ENCODE measurements at places on chromosomes 5 and 9.

DNA sequence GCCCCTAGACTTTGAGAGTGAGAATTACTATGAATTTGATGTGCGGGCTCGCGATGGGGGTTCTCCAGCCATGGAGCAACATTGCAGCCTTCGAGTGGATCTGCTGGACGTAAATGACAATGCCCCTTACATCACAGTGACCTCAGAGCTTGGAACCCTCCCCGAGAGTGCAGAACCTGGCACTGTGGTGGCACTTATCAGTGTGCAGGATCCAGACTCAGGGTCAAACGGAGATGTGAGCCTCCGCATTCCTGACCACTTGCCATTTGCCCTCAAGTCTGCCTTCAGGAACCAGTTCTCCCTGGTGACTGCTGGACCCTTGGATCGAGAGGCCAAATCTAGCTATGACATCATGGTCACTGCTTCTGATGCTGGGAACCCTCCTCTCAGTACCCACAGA, 1.3 kb downstream of the PCDHGC4 start:
- no peak for DNase-seq

- no peak for DNase-seq
Observed at GRCh38 chr5:111589316-111589715, 77.0 kb upstream of the STARD4 start.

DNA sequence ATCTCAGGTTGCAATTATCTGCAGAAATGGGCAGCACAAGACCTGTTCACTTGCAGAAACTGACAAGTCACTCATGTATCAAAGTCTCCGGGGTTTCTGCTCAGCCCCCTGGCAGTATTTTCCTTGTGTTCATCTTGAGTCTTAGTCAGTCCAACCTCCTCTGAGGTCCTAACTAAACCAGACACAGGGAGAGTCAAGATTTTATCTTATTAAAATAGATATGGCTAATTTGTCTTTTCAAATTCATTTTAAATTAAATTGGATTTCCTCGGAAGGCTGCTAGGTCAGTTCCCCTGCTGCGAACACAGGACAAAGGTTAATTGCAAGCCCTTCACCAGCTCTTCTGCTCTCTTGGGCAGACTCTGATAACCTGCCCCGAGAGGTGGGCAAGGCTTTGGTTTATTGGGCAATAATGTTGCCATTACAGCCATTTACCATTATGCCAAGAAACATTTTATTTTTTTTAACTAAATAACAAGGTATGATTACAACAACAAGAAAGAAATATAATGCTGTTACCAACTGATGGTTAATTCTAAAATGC, 103.5 kb downstream of the MAPKAP1 start:
- DNase-seq: no peak

DNA sequence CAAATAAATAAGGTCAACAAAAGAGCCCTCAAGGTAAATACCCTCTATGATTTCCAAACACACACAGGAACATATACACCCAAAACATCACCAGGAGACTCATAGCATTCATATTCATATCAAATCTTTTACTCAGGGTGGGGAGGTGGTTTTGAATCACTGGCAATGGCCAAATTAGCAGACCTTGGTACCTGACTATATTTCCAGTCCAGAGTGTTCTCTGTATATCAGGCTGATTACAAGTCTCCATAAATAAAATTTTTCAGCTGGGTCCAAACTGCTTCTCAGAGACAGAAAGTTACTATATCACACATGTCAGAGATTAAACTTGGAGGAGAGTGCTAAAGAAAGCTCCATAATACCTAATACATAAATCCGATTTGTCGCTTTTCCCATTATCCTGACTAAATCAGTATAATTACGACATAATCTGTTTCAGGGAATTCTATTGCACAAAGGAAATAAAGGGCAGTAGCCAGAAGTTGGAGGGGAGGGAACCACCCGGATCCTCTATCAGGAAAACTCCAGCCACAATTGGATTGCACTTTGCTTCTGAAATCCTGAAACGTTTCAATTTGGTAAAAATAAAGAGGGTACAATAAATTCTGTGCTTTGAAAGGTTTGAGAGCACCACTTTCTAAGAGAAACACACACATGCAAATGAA, 7.0 kb upstream of the GOLGA1 start:
- DNase-seq: no peak

DNA sequence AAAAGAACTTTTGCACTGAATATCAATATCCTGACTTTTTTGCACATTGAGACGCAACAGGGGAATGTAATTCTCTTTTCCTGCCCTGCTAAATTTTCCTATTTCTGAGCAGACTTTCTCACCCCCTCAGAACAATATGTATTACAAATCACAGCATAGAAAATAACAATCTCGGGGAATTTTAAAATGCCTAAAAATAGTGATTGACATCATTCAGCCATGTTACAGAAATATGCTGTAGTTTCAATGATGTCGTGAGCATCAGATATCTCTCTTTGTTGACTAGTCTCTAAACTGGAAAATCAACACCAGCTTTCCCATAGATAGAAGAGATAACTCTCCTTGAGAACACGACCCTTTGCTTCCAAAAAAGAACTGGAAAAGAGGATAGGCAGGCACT, 166.7 kb downstream of the ZDHHC21 start:
- DNase-seq: no peak

DNA sequence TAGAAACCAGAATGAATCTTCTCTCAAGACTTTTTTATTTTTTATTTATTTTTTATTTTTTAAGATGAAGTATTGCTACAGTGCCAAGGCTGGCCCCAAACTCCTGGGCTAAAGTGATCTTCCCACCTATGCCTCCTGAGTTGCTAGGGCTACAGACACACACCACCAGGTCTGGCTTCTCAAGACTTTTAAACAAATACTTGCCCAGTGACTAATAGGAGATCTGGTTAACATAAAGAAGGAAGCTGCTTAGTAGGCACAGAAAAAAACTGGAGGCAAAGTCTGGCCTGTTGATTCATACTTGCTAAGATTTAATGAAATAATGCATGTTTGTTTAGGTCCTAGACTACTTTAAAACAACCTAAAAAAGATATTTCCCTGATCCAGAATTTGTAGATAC, 43.8 kb downstream of the SLC38A9 start:
- DNase-seq: no peak

GRCh38 chr5:38532165-38532669, 24.2 kb downstream of the LIFR start:
- DNase-seq: no peak

DNA sequence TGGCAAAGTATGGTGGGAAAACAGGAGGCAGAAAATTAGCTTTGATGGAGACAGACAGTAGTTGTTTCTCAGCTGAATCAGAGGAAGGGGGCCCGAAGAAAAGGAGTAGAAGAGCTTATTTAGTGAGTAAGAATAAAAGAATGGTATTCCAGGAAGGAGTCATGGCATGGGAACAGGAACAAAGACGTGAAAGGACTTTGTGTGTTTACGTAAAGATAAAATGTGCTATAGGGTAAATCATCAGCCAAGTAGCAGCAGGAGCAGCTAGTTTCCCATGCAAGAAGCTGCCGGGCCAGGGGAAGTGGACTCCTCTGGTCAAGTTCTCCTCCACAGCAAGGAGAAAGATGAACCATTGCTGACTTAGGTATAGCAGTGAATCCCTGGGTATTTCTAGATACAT, 454.5 kb downstream of the HINT1 start:
- no peak for DNase-seq
